ENCODE measurements at places on chromosomes 13 and 19. TPM values are rescaled to one million over a fixed set of nuclear protein-coding genes. Genes with fewer than 3 reads are reported as not detected.

DNA sequence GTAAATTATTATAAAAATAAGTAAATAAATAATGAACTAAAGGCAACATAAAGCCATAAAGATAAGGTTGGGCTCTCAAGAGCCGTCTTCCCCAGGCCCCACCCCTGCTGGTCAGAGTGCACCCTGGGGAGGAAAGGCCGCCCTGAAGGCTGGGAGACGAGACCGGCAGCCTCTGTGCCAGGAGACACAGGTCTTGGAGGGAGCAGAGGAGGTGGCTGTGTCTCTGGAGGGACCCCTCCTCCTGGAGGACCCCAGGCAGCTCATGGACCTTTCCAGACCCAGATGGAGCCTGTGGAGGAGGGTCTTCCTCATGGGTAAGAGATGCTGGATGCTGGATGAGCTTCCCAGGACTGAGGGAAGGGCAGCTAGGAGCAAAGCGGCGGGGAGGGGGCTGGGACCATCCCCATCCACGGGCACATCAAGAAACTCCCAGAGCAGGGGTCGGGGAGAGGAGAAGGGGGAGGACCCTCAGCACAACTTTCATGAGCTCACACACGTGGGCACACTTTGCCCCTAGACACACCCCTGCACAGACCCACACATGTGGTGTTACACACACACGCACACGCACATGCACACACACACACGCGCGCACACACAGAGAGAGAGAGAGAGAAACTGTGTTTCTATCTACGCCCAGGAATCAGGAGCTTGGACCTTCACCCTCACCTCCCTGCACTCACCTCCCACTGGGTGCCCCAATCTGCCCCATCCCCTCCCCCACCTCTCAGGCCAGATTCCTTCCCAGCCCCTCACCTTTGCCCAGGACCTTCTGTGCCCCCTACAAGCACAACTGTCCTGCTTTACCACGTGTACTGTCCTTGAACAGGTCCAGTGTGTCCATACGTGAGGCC, at the start of gene CEACAM18:
Gene CEACAM18 (plus strand): TSS at position 159 of the 854 bp plus-strand sequence.
- DNase-seq: no peak

DNA sequence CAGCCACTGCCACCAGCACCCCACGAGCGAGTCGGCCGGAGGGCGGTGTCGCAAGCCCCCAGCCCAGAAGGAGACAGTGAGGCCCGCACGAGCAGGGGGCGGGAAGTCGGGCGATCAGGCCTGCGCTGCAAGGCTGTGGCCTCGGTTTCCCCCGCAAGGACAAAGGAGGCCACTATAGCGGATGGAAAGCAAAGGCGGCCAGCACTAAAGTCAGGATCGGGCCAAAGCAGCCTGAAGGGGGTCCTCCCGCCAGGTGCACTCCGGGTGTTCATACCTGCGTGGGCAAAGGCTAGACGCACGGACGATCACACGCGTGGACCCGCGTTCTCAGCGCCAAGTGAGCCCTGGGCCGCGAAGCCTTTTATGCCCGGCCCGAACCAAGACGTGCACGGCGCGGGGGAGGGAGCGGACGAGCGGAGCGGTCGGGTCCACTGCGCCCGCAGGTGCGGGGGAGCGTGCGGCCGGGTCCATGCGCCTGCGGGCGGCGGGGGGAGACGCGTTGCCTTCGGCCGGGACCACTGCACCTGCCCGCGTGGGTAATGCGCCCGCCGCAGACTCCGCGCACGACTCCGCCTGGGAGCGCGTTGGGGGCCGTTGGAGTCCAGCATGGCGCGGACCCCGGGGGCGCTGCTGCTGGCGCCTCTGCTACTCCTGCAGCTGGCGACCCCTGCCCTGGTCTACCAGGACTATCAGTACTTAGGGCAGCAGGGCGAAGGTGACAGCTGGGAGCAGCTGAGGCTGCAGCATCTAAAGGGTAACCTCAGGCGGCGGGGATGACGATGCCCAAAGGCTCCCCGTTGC, at the start of the genes PRDX2 and THSD8:
Gene PRDX2 (minus strand): TSS at position 335 of the 801 bp plus-strand sequence. CDS start 539 bp downstream, outside the sequence.
Gene THSD8 (plus strand): TSS at position 604 of the 801 bp plus-strand sequence. CDS start 3 bp downstream, at position 607.
- peak; percentile 84 for DNase-seq

DNA sequence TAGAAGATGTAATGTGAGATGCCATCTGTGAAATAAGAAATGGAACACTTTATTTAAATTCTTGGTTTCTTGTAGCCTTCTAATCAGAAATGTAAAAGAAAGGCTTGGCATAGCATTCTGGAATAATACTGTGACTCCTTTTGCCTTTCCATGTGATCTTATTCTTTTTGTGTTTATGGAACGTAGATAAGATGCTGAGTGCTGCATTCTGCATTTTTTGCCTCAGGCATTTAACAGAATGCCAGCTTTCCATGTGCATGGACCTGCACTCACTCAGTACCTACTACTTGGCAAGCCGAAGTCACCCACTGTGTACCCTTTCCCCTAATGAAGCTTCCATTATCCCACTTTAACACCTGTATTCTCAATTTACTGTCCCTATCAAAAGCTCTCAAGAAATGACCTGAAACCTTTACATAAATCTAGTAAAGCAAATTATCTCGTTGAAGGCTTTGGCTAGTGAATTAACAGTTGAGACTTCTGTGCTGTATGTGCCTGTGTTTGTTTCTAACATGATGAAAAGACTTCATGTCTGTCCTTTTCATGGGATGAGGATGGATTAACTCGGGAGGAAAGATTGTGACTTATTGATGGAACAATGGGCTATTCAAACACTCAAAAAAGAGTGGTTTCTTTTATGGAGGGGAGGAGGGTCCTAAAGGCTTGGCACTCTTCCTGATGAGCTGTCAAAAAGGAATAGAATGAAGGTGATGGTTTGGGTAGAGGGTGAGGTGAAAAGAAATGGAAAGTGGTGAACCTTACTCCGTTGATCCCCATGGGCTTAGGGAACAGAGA, 44.7 kb upstream of the FRY start:
- DNase-seq: no peak

DNA sequence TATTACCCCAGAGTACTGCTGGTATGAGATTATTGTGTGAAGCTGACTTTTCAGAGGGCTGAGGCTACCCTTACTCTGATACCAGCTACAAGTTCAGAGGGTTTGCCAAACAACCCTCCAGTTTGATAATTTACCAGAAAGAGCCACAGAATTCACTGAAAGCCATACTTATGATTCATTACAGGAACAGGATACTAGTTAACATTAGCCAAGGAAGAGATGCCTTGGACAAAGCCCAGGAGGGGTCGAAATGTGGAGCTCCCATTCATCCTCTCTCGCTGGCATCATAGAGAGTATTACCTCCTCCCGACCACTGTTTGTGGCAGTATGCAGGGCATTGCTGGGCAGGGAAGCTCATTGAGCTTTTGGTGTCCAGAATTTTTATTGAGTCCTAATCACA, 364.3 kb downstream of the KCNRG start:
- no peak for DNase-seq

The ACP7 gene
- not detected for total RNA-seq

The RNF17 gene
- total RNA-seq: not detected

- no peak for DNase-seq
Observed at GRCh38 chr13:110232756-110233155, 74.2 kb downstream of the COL4A1 start.
